Thymus (tissue), 14 donors: ENCODE measurements at places on chromosomes 6 and 20. TPM values are rescaled to one million over a fixed set of nuclear protein-coding genes. Genes with fewer than 3 reads are reported as not detected.

EBF4 gene
- total RNA-seq, result 2.9 TPM

SMLR1 gene
- total RNA-seq, result not detected

TBXT gene
- not detected for total RNA-seq

RSPO3 gene
- total RNA-seq, result 1.3 TPM

IRAK1BP1 gene
- total RNA-seq, result 6.2 TPM

PTCRA gene
- 145 TPM for total RNA-seq

TMC2 gene
- not detected for total RNA-seq

CST2 gene
- 0.94 TPM for total RNA-seq

GSTA4 gene
- 11.5 TPM for total RNA-seq

SLPI gene
- 28.0 TPM for total RNA-seq

LY6G5C gene
- 0.90 TPM for total RNA-seq

RAET1L gene
- total RNA-seq, result 0.28 TPM

MYBL2 gene
- total RNA-seq, result 28.8 TPM

TCF15 gene
- total RNA-seq, result 0.42 TPM

CST1 gene
- 2.5 TPM for total RNA-seq

BACH2 gene
- total RNA-seq, result 12.3 TPM

DHX35 gene
- total RNA-seq, result 9.5 TPM

CD40 gene
- total RNA-seq, result 22.8 TPM
